ENCODE measurements at places on chromosomes 2 and 18.

DNA sequence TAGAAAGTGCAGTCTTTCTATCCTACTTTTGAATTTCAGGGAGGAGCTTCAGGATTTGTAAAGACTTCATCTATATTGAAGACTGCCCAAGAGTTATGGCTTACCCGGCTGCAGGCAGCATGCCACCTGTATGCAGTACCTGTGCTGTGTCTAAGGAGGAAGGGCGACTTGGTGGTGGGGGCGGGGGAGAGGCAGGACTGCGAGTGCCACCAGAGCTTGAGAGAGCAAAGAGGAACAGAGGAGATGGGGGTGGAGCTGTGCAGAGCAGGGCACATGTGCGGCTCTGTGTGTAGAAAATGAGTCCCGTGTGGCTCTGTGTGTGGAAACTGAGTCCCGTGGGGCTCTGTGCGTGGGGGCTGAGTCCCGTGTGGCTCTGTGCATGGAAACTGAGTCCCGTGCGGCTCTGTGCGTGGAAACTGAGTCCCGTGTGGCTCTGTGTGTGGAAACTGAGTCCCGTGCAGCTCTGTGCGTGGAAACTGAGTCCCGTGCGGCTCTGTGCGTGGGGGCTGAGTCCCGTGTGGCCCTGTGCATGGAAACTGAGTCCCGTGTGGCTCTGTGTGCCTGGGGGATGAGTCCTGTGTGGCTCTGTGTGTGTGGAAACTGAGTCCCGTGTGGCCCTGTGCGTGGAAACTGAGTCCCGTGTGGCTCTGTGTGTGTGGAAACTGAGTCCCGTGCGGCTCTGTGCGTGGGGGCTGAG lies 43.2 kb downstream of the LDLRAD4 start:
- no peak for DNase-seq

- DNase-seq, result no peak
These were observed 40.5 kb upstream of the POLE4 start for GRCh38 chr2:74917702-74918619.

DNA sequence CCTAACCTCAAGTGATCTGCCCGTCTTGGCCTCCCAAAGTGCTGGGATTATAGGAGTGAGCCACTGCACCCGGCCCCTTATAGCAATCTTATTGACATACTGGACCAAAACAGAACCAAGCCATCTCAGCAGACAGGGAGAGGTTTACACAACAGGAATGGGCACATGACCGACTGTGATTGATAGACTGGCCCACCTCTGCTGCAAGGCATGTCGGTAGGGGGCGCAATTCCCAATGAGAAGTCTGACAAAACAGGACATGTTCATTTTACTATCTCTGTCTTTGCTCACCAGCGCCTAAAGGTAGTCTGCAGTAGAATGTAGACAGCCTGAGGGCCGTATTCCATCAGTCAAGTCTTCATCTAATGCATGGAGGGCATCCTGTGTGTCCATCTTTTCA lies 2.0 kb downstream of the LYPD6B start:
- DNase-seq, result peak; percentile 85

DNA sequence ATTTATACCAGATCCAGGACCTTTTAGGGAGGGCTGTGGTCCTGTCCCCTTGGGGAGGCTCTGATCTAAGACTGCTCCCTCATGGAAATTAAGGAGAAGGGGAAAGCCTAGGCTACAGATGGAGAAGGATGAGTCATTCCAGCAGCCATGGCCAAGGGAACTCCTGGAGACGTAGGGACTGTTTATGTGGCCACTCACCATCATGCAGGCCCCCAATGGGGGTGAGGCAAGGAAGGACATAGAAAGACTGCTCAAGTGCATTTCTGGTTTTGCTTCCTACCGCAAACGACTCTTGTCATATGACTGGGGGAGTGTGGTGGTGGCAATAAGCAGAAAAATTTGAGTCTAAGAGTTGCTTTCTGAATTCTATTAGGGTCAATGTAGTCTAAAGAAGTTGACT lies 54.0 kb upstream of the CYP1B1 start:
- no peak for DNase-seq

- no peak for DNase-seq
These were observed 3.8 kb downstream of the ZFAND2B start for GRCh38 chr2:219210196-219210885.

- no peak for DNase-seq
These were observed 69.0 kb downstream of the TPO start for GRCh38 chr2:1482253-1482675.

- no peak for DNase-seq
These were observed 190.7 kb downstream of the THSD7B start for GRCh38 chr2:136956050-136956449.

GRCh38 chr2:144504218-144504641 lies 15.7 kb downstream of the ZEB2 start:
- no peak for DNase-seq

GRCh38 chr18:80159713-80160636 lies 50.9 kb downstream of the ADNP2 start:
- DNase-seq, result peak; percentile 66

DNA sequence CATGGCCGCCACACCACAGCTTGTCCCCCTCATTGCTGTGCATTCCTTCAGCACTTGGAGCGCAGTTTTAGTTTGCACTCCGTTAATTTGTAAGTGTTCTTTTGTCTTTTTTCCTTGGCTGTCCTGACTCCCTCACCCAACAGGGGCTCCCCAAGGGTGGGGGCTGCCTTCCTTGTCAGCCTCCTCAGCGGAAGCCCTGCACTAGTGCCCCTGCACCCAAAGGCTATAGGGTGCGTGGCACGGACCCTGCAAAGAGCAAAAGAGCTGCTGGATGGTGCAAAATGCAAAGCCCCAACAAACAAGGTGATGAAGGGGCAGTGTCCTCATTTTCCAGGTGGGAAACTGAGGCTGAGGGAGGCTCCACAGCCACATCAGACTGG lies 46.8 kb downstream of the EMX1 start:
- DNase-seq, result no peak

DNA sequence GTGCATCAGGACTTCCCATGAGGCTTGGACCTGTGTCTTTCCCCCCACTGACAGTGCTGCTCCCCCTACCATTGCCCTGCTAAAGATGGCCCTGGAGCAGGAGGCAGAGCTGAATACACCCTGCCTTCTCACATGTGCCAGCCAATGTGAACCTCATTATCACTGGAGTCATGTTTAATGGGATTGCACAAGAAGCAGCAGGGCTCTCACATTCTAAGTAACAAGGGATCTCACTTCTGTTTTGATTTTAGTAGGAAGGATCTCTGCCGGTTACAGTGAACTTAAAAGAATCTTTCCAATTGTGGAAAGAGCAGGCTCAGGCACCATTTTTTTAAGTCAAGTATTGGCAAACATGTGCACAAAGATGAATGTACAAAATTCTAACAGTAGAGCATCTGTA lies 322.1 kb upstream of the MEX3C start:
- DNase-seq, result no peak

GRCh38 chr2:189628817-189629530 lies 32.3 kb upstream of the ASNSD1 start:
- DNase-seq, result no peak

- no peak for DNase-seq
These were observed 238.6 kb downstream of the TWIST2 start for GRCh38 chr2:239086325-239087020.

DNA sequence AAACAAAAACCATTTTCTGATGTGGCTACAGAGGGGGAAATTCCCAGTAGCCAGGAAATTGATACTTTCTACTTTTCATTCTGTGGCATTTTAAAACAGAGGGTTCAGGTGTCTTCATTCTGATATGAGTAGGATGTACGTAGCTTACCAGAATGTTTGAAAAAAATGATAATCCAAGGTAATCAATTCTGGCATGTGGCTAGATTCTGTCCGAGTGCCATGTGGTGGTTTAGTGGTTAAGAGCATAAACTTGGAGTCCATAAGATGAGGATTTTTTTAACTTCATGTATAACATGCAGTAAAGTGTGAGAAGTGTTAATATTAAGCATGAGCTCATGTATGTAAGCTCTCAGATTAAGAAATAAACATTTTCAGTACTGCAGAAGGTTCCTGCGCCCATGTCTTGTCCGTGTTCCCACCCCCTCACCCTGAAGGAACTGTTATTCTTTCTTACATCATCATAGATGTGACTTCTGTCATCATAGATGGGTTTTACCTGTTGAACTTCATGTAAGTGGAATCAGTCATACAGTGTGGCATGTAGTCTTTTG lies 4.5 kb downstream of the B3GNT2 start:
- no peak for DNase-seq

GRCh38 chr2:176575237-176575744 lies 306.0 kb downstream of the MTX2 start:
- DNase-seq, result no peak

GRCh38 chr2:65706411-65706810 lies 274.0 kb upstream of the SPRED2 start:
- DNase-seq, result no peak

- no peak for DNase-seq
These were observed 373.9 kb downstream of the PTPRM start for GRCh38 chr18:7940971-7941370.

All from stimulated activated CD8-positive, alpha-beta memory T cell treated with anti-CD3 and anti-CD28 coated beads, Interleukin-4, amount 100 ng/mL, for 48 hours (primary cell).